ENCODE measurements at places on chromosomes 3 and 15.

DNA sequence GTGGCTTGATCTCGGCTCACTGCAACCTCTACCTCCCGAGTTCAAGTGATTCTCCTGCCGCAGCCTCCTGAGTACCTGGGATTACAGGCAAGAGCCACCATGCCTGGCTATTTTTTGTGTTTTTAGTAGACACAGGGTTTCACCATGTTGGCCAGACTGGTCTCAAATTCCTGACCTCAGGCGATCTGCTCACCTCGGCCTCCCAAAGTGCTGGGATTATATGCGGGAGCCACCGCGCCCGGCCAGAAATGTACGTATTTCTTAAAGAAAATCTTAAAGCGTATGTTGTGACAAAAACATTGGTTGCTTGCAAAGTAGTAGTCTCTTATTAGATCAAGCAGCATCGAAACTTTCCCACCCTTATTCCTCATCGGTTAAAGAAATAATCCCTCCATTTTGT lies 748.9 kb upstream of the NR2F2 start:
- DNase-seq: no peak

- DNase-seq: no peak
Observed at GRCh38 chr3:115685097-115685496, 61.8 kb downstream of the GAP43 start.

DNA sequence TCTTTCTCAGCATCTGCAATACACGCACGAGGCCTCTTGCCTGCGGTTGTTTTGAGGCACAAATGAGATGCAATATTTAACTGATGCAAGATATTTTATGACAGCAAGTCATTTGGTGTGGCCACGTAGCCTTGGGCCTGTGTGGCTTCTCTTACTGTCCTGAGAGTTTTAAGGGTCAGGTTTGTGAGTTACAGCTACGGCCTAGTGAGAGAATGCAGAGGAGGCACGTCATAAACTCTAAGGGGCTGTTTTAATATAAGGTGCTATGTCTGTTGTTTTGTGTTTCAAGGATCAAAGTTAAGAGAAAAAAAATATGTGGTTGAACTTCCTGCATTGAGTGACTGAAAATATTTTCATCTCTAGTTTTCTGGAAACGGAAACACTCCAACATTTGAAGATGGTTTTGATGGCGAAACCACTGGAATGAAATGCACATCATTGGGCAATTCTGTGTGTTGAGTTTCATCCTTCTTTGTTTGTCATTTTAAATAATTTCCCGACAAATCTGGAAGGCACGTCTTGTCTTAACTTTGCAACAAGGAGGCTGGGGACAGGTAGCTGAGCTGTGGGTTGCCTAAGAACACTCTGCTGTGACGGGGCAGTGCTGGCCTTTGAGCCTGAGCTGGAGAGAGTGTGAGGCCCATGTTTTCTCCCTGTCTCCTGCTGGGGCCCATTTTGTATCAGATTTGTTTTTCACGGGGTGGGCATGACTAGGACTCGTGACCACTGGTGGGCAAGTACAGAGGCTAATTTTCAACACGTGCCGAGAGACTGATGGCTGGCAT lies 5.1 kb downstream of the APBA2 start:
- DNase-seq: peak; percentile 30

GRCh38 chr15:66940368-66940767 lies 125.0 kb upstream of the SMAD3 start:
- peak; percentile 56 for DNase-seq

- peak; percentile 97 for DNase-seq
Observed at GRCh38 chr3:11288786-11289637, 16.8 kb downstream of the ATG7 start.

DNA sequence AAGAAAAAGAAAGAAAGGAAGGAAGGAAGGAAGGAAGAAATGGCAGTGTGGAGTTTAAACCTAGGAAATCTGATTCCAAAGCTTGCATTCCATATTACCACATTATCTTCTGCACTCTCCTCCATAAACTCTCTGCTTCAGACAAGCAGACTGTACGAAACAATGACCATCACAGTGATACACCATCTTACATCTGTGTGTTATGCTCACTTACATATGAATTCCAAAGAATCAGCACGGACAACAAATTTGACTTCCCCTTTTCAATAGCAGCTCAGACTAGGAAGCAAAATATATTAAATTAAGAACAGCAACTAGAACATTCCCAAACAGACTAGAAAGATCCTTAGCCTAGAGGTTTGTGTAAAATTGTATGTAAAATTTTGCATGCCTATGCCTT lies 18.0 kb upstream of the PPM1L start:
- no peak for DNase-seq

DNA sequence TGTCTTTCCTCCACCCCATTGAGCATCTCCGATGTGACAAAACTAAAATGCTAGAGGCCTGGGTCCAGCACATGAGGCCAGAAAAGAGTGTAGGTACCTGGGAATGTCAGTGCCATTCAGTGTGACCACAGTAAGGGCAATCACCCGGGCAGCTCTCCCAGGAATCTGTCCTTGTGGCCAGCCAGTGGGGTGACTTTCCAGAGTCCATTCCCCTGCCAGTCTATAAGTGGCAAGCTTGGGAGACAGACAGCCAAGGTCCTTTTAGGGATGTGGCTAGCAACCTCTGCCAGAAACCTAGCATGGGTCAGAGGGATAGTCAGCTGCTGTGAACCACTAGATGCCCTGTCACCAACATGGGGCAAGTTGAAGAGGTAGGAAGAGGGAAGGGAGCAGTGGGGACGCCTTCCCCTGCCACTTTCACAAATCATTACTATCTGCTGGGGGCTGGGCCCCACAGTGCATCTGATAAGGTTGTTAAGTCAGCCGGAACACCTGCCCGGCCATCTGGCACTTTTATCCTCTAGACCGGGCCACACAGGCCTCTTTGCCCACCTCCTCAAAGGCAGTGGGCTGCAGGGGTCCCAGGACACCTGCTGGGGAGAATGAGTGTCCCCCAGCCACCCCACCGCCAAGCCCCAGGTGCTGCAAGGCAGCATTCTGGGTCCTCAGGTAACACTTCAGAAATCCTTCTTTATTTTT lies 24.8 kb upstream of the DET1 start:
- DNase-seq: no peak

DNA sequence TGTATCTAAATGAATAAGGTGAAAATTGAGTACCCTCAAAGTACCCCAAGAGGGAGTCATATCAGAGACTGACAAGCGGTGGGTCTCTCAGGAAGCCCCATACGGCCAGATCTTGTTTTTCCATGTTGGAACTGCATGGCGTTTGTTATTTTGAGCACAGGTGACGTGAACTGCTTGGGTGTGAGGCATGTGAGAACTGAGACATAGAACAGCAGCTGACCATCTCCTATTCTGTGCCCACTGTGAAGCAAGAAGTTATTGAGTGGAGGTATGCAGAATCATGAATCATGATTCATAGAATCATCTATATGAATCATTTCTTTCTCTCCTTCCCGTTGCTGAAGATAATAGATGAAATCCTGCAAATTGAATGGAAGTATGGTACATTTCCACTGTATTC lies 4.6 kb downstream of the VPS8 start:
- no peak for DNase-seq

DNA sequence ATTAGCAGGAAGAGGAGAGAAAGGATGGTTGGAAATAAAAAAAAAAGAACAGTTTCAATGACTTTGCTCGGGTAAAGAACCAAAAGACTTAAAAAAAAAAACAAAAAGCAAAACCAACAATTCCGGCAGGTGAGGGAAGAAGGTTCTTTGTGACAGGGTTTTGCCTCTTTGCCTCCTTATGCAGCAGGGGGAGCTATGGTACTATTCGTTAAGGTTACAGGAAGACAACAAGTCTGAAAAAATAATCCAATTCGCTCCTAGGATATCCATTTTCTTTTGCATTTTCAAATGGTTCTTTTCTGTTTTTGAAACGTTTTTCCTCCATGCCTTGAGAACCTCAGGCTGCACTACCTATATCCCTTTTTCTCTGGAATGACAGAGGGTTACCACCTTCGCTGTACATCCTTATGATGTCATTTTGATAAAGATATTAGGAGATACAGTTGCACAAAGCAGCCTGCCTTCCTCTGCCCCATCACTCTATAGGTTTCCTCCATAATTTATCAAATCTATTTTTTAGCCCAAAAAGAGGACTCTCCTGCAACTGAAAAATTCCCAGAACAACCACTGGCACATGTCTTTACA lies 55.0 kb downstream of the CFAP20DC start:
- peak; percentile 70 for DNase-seq

DNA sequence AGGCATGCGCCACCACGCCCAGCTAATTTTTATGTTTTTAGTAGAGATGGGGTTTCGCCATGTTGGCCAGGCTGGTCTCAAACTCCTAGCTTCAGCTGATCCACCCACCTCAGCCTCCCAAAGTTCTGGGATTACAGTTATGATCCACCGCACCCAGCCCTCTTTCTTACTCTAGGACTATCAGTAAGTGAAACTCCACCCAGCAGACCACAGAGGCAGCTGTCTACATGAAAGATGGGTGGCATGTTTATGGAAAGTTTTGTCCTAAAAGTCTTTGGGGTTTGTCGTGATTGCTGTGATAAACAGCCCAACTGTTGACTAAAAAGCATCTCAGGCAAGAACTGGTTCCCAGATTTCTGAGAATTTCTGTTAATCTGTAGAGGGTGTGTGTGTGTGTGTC lies 10.9 kb downstream of the ARL6IP5 start:
- DNase-seq: peak; percentile 64

GRCh38 chr3:71987828-71988227 lies 202.9 kb upstream of the PROK2 start:
- no peak for DNase-seq

DNA sequence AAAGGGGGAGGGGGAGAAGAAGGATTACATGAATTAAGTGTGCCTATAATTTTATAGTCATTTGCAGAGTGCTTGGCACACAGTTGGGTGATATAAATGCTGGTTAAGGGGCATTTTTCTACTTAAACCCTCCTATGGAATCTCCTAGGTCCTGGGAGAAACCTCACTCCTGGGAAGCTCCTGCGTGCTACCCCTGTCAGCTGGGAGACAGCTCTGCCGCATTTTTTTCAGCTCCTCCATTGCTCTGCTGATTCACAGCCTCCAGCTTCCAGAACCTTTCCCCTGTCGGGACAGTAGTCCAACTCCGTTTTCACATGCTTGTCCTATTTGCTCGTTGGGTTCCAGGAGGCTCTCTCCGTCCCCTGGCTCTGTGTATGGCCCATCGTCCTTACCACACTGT lies 59.2 kb downstream of the CHRD start:
- DNase-seq: no peak

- peak; percentile 58 for DNase-seq
Observed at GRCh38 chr3:40309925-40310695, 603 bp downstream of the EIF1B start.

- DNase-seq: no peak
Observed at GRCh38 chr3:17765819-17766472, 23.5 kb upstream of the TBC1D5 start.

DNA sequence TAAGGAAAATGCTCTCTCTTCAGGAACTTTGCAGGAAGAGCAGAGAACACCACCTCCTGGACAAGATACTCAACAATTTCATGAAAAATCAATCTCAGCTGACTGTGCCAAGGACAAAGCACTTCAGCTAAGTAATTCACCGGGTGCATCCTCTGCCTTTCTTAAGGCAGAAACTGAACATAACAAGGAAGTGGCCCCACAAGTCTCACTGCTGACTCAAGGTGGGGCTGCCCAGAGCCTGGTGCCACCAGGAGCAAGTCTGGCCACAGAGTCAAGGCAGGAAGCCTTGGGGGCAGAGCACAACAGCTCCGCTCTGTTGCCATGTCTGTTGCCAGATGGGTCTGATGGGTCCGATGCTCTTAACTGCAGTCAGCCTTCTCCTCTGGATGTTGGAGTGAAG lies 200.5 kb downstream of the AKAP13 start:
- DNase-seq: no peak

DNA sequence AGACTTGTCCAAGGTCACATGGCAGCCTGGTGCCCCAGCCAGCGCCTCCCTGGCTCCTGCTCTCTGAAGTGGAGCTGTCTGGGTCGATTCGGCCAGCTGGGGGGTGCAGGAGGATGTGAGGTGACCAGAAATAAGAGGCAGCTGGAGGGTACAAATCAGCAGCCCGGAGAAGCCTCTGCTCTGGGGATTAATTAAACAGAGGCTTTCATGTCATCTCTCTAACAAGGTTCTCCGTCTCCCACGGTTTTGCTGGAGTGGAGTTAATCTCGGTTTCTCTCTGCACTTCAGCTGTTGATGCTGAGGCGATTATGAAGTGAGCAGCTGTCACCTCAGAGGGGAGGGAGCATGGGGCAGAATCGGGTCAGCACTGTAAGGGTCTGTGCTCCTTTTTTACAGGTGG lies 236.8 kb downstream of the TLE3 start:
- DNase-seq: peak; percentile 14

- peak; percentile 37 for DNase-seq
Observed at GRCh38 chr3:129665024-129665768, 58.7 kb upstream of the PLXND1 start.

DNA sequence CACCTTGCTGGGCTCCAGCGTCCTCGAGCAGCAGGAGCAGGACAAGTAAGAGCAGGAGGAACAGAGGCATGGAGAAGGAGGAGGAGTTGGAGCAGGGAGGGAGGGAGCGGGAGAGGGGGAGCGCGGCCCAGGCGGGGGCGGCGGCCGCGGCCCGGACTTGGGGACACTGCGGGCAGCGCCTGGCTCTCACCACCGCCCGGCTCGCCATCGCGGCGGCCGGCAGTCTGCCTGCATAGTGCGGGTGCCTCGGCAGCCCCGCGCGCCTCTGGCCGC lies 440 bp downstream of the DCBLD2 start:
- DNase-seq: peak; percentile 66

DNA sequence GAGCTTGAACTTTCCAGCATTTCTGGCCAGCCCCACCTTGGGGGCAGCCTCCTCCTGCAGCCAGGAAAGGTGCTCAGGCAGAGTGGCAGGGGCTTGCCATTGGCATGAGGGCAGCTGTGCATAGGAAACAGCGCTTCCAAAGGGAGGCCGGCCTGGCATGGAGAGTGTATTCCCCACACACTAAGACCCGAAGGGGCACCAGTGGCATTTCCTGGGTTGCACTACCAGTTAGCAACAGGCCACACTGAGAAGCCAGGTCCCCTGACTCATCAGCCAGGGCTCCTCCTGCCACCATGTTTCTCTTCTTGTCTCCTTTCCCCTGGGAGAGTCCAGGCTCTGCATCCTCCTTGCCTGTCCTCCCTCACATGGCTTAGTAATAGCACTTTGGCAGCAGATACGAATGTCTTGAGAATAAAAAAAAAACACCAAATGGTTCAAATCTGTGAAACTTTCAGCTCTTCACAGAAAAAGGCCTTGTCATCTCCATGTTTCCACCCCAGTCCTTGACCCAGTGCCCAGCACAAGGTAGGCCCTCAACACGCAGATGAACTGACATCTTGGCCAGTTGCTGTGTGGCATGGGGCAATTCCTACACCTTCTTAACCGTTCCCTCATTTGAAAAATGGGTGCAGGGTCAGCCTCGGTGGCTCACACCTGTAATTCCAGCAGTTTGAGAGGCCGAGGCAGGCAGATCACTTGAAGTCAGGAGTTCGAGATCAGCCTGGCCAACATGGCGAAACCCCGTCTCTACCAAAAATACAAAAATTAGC lies 180.4 kb downstream of the SMAD6 start:
- DNase-seq: peak; percentile 72

GRCh38 chr3:133944641-133945380 lies 49.1 kb upstream of the RAB6B start:
- DNase-seq: peak; percentile 47

GRCh38 chr3:156739976-156740375 lies 65.6 kb downstream of the TIPARP start:
- DNase-seq: no peak
